ENCODE measurements at places on chromosomes 13 and 19. TPM values are rescaled to one million over a fixed set of nuclear protein-coding genes. Genes with fewer than 3 reads are reported as not detected.

Gene ZNF835
- 2.3 TPM for total RNA-seq

Gene ZNF541
- 0.37 TPM for total RNA-seq

Gene ZNF600
- 12.5 TPM for total RNA-seq

Gene RTBDN
- not detected for total RNA-seq

Gene ADAMTSL5
- 3.0 TPM for total RNA-seq

Gene PRSS57
- total RNA-seq, result not detected

Gene LHB
- total RNA-seq, result not detected

Gene ADGRE3
- 0.84 TPM for total RNA-seq

Gene SRRM5
- total RNA-seq, result 0.32 TPM

Gene SPRED3
- 1.9 TPM for total RNA-seq

Gene PALM3
- total RNA-seq, result 8.7 TPM

Gene ZNF136
- 9.6 TPM for total RNA-seq

Gene VASP
- 109 TPM for total RNA-seq

Gene KLK2
- not detected for total RNA-seq

Gene FPR3
- total RNA-seq, result 28.6 TPM

Gene KIR3DL1
- total RNA-seq, result 0.76 TPM

Measured in left lung (tissue), 14 donors.